ENCODE measurements at places on chromosomes 1 and 21.

GRCh38 chr1:232038706-232039677, 412.4 kb downstream of the DISC1 start:
- DNase-seq = peak; percentile 4

DNA sequence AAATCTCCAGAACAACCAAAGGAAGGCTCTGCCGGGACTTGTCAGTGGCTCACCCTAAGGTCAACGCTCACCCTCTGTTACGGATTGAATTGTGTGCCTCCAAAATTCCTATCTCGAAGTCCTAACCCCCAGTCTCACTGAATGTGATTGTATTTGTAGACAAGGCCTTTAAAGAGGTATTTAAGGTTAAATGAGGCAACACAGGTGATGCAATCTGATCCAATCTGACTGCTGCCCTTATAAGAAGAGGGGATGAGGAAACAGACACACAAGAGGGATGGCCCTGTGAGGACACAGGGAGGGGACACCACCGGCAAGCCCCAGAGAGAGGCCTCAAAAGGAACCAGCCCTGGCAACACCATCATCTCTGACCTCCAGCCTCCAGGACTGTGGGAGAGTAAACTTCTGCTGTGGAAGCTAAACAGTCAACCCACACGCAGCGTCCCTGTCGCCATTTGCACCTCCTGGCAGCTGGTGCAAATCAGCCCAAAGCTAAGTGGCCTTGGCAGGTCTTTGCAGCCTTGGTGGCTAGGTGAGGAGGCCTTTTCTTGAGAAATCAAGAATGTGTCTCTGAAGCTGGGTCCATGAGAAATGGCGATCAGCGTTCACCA, 24.2 kb downstream of the UBASH3A start:
- no peak for DNase-seq

DNA sequence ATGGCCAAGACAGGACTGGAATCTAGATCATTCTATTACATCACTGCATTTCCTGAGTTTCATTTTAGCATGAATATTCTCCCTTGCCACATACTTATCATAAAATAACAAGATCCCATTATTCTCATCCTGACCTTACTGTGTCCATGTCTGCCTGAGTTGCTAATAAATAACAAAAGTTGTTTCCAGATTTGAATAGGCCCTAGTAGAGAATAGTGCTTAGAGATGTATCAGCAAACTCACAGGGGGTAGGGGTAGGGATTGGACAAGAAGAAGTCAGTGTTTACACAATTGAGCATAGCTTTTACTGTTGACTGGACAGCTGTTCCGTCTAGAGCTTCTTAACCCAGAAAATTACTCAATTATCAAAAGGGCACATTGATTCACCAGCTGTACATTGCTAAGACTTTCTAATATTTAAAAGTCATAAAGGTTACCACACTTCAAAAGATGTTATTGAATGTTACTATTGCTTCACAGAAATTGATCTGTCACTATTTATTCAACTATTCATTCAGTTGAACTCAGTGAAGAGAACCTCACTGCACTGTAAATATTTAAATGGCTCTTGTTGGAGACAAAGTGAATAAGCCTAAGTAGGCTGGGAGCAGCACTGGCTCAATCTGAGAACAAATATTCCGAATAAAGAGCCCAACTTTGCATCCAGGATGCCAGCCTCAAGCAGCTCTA, 121.9 kb downstream of the NRIP1 start:
- no peak for DNase-seq

- no peak for DNase-seq
Observed at GRCh38 chr1:164703960-164704411, 145.0 kb downstream of the PBX1 start.

GRCh38 chr1:93056214-93056613, 22.9 kb upstream of the MTF2 start:
- peak; percentile 29 for DNase-seq

- peak; percentile 83 for DNase-seq
Observed at GRCh38 chr1:239814306-239814881, 277.3 kb upstream of the FMN2 start.

DNA sequence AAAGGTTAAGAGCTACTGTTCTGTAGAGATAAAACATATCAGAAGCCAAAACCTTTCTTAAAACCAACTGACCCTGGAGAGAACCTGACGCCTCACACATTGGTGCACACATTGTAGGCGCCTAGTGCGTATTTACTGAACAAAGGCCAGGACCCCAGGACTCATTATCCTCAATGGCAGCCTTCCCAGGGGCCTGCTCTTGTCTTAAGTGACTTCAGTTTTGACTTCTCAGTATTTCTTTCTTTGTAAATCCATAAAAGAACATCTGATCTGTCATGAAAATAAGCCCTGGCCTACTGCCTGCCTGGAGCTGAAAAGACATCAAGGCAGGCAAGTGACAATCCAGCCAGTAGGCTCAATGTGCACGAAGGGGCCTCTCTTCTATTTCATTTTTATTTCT, 27.6 kb downstream of the ABCA4 start:
- DNase-seq = peak; percentile 54

GRCh38 chr1:228039006-228039903, 32.5 kb downstream of the WNT3A start:
- DNase-seq = no peak

DNA sequence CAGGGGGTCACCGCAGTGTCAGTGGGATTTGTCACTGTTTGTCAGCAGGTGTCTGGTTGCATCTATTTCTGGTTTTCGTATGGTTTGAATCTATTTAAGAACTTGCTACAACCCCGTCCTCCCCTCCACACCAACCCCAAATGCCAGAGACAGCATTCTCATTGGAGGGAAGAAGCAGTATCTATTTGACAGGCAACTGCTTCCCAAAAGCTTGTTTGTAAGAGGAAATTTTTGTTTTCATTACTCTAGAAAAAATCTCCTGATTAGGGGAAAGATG, 54.4 kb downstream of the NR5A2 start:
- no peak for DNase-seq

DNA sequence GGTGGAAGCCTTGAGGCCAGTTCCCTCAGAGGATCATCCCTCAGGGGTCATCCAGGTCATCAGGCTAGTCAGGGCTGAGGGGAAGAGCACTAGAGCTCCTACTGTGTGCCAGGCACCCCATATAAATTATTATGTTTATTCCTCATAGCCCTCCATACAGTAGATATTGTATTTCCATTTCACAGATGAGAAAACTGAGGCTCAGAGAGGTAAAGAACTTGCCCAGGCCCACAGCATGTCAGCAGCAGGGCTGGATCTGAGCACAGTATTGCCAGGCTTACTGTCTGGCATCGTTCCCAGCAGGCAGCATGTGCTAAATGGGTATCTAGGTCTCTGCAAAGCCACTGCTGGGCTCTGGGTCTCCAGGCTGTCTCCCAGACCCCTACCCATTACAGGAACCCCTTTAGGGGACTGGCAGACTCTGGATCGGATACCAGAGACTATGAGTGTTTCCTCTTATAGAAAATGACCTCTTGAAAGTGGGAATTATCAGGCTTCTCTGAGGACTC, 153.3 kb downstream of the PTPRU start:
- DNase-seq = no peak

GRCh38 chr1:171141688-171142415, 43.2 kb upstream of the FMO2 start:
- no peak for DNase-seq

DNA sequence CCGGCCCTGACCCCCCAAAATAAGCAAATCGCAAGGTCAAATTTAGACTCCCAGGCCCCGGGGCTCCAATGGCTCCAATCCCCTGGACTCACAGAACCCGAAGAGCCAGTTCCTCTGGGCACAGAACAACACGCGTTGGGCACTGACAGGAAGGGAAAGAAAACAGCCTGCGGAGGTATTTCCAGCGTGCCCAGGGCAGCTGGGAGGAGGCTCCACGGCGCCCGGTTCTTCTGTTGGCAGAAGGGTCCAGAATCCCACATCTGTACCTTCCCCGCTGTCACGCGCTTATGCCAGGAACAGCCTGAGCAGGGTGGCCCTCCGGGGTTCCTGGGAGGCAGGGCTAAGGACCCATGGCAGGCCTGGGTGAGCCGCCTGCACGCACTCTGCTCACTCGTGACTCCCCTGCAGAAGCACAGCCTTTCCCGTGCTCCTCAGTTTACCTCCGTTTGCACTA, 85.5 kb downstream of the RIPK4 start:
- no peak for DNase-seq

DNA sequence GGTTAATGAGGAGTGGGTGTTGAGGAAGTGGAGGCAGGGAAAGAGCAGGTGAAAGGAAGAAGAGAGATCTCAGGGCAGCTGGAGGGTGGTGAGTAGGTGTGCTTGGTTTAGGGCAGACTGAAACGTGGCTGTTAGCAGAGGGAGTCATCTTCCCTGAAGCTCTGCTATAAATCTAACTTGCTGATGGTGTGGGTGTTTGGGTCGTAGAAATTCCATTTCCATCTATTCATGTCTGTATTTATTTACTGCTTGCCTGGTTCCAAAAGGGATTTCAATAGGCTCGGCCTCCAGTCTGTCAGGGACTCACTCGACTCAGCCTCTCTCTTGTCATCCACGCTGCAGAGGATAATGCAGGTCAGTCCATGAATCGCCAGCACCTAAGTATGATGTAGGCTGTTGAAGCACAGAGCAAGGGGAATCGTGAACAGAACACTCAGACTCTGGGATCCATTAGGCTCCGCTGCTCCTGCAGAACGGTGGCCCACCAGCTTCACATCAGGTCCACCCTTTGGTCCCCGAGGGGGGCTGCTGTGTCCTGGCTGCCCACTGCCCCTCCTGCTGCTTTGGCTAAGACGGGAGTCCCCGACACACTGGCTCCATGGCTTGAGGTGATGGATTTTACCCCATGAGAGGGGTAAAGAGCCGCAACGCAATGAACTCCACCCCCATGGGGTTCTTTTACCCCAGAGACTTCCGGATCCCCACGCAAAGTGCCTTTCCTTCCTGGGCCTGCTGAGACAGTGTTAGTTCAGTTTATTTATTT, 156.2 kb downstream of the RHOU start:
- DNase-seq = no peak

DNA sequence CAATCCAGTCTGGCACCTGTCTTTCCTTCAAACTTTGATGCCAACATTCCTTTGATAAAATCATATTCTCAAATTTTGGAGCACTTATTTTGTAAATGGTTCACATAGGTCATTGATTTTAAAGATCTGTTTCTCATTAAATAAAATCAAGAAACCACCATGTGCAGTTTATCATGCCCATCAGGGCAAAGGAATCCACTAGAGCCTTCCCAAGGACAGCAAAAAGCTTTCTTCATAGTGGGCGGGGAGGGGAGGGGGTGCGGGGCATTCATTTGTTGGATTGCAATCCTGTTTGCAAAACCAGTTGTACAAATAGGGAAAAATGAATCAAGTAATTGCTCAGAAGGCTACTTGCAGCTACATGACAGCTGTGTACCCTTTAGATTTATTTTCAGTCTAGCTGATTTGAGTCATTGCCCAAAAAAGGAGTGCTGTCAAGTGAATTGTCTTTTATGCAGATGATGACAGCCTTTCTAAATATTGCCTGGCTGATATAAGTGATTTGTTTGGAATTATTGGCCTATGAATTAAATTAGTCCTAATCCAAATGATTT, 23.0 kb downstream of the LRRC8B start:
- DNase-seq = peak; percentile 64

DNA sequence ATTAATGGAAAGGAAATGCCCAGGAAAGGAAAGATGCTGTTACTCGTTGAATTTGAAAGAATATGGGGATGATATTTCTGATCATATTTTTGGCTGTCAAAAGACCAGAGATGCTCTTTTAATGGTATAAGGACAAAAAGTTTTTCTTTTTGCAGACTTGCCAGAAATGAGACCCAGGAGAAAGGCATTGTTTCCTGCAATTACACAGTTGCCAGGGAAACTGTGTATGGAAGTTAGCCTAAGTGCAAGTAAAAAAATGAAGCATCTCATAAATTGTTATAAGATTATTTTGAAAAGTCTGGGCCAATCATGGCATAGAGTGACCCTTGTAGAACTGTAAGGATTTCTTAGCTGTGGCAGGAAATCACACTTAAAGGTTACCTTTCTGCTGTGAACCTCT, 155.7 kb upstream of the BEND5 start:
- DNase-seq = no peak

DNA sequence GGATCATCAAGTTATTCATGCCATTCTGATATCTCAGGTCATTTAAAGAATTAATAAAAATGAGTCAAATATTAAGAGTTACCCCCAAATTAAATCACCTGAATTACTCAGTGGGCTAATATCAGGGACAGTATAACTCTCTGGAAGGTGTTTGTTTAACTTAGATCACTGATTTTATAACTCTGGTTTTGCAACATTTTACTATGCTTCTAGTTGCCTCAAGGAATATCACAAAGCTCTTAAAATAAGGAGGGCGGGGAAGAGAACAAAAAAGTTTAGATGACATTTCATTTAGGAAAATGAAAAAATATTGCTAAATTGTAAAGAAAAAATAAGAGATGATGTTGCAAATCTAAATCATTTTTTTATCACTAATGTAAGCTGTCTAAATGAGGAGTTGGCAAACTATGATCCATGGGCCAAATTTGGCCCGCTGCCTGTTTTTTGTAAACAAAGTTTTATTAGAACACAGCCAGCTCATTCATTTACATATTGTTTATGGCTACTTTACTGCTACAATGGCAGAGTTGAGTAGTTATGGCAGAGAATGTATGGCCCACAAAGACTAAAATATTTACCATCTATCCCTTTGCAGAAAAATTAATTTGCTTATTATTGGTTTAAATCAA, 31.9 kb upstream of the SLC19A2 start:
- DNase-seq = no peak

- peak; percentile 23 for DNase-seq
Observed at GRCh38 chr1:53316766-53317581, 10.9 kb downstream of the LRP8 start.

DNA sequence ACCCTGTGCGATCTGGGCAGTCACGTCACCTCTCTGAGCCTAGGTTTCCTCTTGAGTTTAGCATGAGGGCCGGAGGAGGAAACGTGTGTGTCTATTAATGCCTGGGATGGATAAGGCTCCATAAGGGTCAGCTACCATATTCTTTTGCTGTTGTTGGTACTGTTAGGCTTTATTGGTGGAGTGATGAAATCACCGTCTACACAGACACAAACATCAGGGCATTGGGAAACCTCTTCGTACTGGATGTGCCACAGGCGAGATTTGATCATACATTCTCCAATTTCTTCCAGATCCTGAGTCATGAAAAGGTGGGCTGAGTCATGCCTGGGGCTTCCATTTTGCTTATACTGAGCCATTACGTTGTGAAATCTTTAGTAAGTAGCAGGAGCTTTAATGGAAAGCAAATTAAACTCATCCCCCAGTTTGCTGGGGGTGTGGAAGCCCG, 24.9 kb upstream of the GRHL3 start:
- DNase-seq = no peak

Measured in common myeloid progenitor, CD34-positive (primary cell).